ENCODE measurements at places on chromosomes 16 and 17. TPM values are rescaled to one million over a fixed set of nuclear protein-coding genes. Genes with fewer than 3 reads are reported as not detected.

DNA sequence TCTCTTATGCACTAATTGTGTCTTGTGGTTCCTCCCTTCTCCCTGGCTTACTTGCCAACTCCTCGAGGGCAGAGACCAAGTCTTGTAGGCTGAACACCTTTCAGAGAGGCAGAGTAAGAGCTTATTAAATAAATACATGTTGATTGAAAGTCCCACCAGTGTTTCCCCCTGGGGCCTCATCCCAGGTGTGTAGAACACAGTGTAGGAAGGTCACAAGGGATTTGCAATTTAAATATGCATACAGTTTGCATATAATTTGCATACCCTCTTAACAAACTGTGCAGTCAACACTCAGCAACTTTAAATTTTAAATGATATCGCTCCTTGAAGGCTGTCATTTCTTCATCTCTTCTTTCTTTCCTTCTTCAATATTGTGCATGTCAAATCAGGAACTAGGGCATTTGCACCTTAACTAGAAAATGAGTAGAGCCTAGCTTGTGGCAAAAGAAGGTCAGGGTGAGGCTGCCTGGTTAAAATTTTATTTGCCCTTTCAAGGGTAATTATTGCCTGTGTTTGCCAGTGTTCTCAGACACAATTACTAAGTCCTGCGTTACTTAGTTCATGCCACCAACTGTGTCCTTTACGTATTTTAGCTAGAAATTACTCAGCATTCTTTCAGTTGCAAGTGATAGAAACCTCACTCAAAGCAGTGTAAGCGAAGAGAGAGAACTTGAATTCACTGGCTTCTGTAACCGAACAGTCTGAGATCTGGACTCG is 465.7 kb downstream of the HAPSTR1 start:
- H3K27ac ChIP-seq, result no peak overlapping the region
- DNase-seq, result no peak
- H3K4me3 ChIP-seq, result no peak overlapping the region
- H3K4me1 ChIP-seq, result no peaks in the 10 kb centered on the region
- no peaks in the 10 kb centered on the region for H3K27me3 ChIP-seq

DNA sequence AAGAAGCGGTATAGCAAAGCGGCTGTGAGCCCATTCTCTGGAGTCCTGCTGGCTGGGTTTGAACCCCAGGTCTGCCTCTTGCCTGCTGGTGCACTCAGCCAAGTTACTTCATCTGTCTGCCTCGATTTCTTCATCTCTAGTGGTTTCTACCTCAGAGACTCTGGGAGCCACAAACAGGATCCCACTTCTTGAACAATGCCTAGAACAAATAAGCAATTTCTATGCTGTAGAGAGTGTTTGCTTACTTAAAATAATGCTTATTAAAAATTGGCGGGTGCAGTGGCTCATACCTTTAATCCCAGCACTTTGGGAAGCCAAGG is 75.5 kb downstream of the CMIP start:
- no peak overlapping the region for H3K4me3 ChIP-seq
- no peak for DNase-seq
- H3K27ac ChIP-seq, result no peak overlapping the region
- H3K36me3 ChIP-seq, result no peaks in the 10 kb centered on the region
- no peaks in the 10 kb centered on the region for H3K27me3 ChIP-seq
- peaks cover 6% of the 10 kb centered on the region for H3K4me1 ChIP-seq

GRCh38 chr16:48447940-48448536 is 62.8 kb upstream of the SIAH1 start:
- H3K27ac ChIP-seq, result no peak overlapping the region
- H3K4me3 ChIP-seq, result no peak overlapping the region
- no peaks in the 10 kb centered on the region for H3K27me3 ChIP-seq
- peaks cover 2% of the 10 kb centered on the region for H3K4me1 ChIP-seq
- DNase-seq, result no peak

Gene OTOP3
- not detected for total RNA-seq
